Stimulated activated naive CD4-positive, alpha-beta T cell (primary cell): ENCODE measurements at places on chromosomes 13 and 19.

GRCh38 chr13:44790289-44790688 is 199.0 kb downstream of the NUFIP1 start:
- DNase-seq, result no peak

DNA sequence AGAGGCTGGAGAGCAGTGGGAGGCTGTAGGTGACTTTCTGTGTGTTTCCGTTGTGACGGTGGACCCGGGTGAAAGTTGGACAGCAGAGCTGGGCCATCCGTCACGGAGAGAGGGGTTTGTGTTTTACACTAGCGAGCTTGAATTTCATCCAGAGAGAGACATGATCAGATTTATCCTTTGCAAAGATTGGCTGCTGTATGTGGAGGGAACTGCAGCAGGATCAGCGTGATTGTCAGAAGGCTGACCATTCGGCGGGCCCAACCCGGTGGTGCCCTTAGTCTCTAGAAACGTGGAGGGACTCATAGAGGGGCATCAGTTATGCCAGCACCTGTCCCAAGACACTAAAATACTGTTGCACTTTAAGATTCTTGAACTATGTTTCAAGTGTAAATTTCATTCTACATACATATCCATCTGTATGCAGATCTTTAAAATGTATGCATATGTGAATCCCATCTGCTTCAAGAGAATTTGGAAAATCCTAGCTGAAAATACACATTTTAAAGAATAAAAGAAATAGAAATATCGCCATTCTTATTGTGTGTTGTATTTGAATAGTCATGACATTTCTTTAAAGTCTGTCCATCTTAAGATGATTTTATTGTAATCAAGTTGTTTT is 7.0 kb downstream of the FAM124A start:
- DNase-seq, result no peak

GRCh38 chr13:113275387-113275786 is 21.7 kb upstream of the LAMP1 start:
- DNase-seq, result peak; percentile 56

GRCh38 chr13:52125547-52125946 is 3.3 kb downstream of the NEK5 start:
- no peak for DNase-seq

- no peak for DNase-seq
Observed at GRCh38 chr13:96540670-96541069, 450.8 kb downstream of the HS6ST3 start.

GRCh38 chr13:79775830-79776229 is 294.9 kb downstream of the NDFIP2 start:
- no peak for DNase-seq

- DNase-seq, result no peak
Observed at GRCh38 chr19:17775991-17776803, 18.7 kb upstream of the B3GNT3 start.

GRCh38 chr19:20359933-20360720 is 193.1 kb downstream of the ZNF486 start:
- DNase-seq, result no peak

GRCh38 chr19:4773047-4773640 is 18.4 kb upstream of the FEM1A start:
- DNase-seq, result no peak

GRCh38 chr19:4556597-4557127 is 2.8 kb downstream of the SEMA6B start:
- no peak for DNase-seq

DNA sequence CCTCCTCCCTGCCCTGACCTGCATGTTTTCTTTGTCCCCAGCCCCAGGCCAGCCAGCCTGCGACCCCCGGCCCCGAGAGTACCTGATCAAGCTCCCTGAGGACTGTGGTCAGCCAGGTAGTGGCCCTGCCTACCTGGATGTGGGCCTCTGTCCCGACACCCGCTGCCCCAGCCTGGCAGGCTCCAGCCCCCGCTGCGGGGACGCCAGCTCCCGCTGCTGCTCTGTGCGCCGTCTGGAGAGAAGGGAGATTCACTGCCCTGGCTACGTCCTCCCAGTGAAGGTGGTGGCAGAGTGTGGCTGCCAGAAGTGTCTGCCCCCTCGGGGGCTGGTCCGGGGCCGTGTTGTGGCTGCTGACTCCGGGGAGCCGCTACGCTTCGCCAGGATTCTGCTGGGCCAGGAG is 5.6 kb downstream of the CILP2 start:
- no peak for DNase-seq

DNA sequence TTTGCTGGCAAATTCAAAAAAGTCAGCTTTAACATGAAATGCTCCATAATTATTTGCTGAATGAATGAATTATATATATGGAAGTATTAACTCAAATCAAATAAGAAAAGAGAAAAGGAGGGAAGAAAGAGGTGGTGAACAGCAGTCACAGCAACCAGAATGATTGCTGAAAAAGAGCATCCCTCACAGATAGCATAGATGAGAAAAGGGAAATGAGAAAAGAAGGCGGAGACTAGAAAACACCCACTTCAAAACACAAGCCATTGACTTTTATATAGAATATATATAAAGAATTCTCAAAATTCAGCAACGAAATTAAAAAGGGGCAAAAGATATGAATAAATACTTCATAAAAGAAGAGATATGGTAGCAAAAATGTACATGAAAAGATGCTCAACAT is 75.2 kb downstream of the CAB39L start:
- DNase-seq, result no peak

DNA sequence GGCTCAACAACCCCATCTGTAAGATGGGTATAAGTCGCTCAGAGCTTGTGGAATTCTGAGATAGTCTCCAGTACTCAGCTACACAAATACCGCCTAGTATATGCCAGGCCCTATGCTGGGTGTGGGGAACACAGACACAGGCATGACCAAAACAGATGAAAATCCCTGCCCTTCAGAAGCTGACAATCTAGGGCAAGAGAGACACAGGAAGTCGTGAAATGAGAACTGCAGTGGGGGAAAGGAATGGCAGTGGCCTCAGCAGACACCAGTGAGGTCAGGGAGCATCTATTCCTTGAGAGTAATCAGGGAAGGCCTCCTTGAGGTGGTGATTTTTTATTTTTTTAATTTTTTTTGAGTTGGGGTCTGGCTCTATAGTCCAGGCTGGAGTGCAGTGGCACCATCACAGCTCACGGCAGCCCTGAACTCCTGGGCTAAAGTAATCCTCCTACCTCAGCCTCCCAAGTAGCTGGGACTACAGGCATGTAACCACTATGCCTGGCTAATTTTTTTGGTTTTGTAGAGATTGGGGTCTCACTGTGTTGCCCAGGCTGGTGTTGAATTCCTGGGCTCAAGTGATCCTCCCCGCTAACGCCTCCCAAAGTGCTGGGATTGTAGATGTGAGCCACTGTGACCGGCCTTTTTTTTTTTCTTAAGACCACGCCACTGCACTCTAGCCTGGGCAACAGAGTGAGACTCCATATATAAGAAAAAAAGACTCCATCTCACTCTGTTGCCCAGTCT is 3.2 kb downstream of the TMIGD2 start:
- no peak for DNase-seq

DNA sequence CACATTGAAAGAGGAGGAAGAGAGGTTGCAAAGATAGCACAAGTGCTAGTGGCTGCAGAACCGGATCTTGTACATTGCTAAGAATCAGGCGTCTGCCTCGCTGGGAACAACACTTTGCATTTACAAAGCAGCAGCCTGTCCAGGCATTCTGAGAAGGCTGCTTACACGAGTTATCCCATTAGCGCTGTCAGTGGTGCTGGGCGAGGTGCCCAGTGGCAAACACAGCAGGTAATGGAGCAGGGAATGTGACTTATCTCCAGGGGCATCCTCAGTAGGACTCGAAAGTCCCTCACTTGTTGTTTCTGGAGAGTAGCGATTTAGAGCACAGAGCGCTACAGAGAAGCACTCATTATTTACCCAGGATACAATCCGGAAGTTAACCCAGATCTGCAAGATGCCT is 209.6 kb downstream of the OLFM4 start:
- DNase-seq, result no peak

GRCh38 chr13:73943137-73943964 is 190.9 kb downstream of the KLF12 start:
- DNase-seq, result no peak

- no peak for DNase-seq
Observed at GRCh38 chr13:110492679-110493593, 68.6 kb downstream of the RAB20 start.

- peak; percentile 4 for DNase-seq
Observed at GRCh38 chr13:49645451-49645850, 17.1 kb downstream of the ARL11 start.

DNA sequence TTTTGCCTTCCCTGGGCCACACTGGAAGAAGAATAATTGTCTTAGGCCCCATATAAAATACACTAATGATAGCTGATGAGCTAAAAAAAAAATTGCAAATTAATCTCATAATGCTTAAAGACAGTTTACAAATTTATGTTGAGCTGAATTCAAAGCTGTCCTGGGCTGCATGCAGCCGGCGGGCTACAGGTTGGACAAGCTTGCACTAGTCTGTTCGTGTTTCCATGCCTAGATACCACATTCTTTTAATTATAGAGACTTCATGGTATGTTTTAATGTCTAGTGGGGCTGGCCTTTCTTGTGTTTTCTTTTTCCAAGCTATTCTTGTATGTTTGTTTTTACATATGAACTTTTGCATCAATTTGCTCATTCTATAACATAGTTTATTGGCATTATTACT is 90.6 kb downstream of the SGCG start:
- no peak for DNase-seq

GRCh38 chr19:31146015-31146414 is 203.2 kb downstream of the TSHZ3 start:
- DNase-seq, result no peak

GRCh38 chr19:2495130-2495641 is 19.3 kb downstream of the GADD45B start:
- no peak for DNase-seq

- DNase-seq, result no peak
Observed at GRCh38 chr13:110542169-110542796, 19.2 kb downstream of the RAB20 start.

GRCh38 chr19:2010135-2010668 is 5.3 kb downstream of the BTBD2 start:
- no peak for DNase-seq

DNA sequence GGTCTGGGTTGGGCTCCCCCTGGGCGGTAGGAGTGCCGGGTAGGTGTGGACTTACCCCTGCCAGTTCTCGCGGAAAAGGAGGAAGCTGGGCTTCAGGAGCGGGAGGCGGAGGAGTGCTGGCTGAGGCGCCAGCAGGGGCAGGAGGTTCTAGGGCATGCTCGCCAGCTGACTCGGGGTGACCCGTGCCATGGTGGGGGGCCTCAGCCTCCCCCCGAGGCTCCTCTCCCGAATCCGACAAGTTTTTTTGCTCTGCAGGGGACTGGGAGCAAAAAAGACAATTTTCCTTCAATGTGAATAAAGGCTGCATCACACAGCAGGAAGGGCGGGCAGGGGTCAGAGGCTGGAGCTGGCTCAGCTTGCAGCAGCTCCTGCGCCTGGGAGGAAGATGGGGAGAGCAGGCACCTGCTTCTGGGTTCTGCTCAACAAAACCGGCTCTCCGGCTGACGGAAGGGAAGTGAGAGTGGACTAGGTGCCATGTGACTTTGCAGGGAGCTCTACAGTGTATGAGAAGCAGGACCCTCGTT is 26.5 kb downstream of the RANBP3 start:
- no peak for DNase-seq

DNA sequence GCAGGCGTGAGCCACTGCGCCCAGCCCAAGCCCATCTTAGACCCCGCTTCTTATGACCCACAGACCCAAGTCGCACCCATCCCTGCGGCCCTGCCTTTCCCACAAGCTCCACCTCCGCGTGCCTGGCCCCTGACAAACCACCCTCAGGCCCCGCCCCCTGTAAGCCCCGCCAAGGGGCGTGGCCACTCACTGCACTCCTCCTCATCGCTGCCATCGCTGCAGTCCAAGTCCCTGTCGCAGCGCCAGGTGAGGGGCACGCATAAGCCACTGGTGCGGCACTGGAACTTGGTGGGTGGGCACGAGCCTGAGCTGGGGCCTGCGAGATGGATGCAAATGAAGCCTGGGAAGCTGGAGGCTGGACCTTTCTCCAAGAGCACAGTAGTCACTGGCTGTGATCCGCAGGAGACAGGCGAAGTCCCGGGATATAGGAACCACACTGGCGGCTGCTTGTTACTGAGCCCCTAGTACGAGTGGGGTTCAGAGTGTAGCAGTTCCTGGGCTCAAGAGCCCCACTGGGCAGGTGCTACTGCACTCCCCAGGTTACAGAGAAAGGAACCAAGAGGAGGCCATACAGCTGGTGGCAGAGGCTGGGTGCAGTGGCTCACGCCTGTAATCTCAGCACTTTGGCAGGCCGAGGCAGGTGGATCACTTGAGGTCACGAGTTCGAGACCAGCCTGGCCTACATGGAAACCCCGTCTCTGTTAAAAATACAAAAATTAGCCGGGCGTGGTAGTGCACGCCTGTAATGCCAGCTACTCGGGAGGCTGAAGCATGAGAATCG is 3.1 kb downstream of the CD320 start:
- DNase-seq, result no peak

GRCh38 chr19:511101-511851 is 4.0 kb downstream of the TPGS1 start:
- peak; percentile 91 for DNase-seq

DNA sequence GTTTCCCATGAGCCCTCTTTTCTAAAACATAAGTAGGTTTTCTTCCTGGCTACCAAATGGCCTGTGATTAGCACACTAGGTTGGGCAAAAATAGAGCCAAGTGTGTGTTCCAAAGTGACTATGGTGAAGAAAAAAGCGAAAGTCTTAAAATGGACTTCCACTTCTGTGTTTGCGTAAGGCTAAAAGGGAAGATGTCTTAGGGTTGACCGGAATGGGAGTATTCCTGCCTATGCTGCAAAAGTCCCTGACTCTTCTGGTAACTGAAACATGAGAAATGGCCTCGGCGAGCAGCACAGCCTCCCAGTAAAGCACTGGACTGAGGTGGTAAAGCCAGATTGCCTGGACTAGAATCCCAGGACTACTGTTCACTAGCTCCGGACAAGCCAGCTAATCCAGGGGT is 2.4 kb upstream of the FPR1 start:
- no peak for DNase-seq

GRCh38 chr19:40191836-40192646 is 815 bp downstream of the MAP3K10 start:
- DNase-seq, result no peak

- no peak for DNase-seq
Observed at GRCh38 chr13:98765996-98766519, 13.6 kb upstream of the SLC15A1 start.

- no peak for DNase-seq
Observed at GRCh38 chr13:111210544-111211469, 95.7 kb downstream of the ARHGEF7 start.

DNA sequence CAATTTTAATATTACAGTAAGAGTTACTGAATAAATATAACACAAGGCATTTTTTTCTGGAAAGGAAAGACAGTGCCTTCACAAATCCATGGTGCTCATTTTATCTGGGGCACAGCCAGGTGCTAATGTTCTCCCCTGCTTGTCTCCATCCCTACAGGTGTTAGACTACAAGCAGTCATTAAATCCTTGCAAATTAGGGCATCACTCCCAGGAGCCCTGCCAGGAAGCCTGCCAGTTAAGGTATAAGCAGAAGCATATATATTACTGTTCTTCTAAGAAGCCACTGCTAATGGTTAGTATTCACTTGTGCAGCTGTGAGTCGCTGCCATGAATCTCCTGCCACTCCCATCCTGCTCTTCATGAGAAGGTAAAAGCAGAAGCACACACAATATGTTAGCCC is 149.7 kb downstream of the OXGR1 start:
- DNase-seq, result no peak

GRCh38 chr13:85095418-85096272 is 703.6 kb downstream of the SLITRK6 start:
- no peak for DNase-seq
